ENCODE measurements at places on chromosomes 2 and 18.

- DNase-seq = no peak
Observed at GRCh38 chr2:199278099-199278498, 179.6 kb downstream of the SATB2 start.

DNA sequence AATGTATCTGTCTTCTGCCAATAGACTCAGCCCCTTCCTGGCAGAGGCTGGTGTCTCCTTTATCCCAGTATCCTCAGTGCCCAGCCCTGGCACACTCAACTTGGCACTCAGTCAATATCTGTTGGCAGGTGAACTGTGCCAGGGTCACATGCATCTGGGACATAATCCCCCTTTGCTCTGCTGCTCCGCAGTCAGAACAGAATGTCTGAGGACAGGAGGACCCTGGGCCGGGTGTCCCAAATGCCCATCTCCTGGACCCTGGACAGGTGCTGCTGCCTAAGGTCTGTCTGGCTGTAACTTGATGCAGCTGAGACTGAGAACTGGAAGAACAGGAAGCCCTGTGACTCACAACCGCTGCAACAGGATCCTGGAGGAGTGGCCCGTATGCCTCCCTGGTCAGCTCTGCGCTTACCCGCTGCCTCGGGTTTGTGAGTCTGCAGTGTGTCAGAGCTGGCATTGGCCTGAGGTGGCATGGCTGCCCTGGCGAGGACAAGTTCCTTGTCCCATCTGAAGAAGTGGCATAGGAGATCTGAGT is 11.4 kb downstream of the HK2 start:
- DNase-seq = peak; percentile 97

DNA sequence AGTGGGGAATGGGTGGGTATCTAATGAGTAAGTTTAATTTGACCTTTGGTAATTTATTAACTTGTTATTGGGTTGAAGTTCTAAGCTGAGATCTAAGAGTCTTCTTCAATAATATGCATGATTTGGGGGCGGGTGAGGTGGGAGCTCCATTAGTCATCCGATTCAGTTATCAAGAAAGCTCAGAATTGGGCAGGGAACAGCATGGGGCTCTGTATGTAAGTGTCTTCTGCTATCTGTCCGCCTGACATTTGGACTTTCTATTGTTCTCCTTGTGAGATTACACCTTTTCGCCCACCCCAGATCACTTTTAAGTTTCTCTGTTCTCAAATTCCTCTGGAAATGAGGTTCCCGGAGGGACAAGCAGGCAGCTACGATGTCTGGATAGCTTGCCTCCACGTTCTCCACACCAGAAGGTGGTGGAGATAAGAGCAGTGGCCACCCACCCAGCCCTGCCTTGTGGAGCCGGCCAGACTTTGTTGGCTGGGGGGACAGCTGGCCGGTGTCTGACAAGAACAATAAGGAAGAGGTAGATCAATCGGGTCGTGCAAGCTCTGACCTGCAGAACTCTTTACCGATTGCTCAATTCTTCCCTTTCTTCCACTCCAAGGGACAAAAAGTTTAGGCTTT is 75.5 kb upstream of the GATA6 start:
- DNase-seq = no peak

DNA sequence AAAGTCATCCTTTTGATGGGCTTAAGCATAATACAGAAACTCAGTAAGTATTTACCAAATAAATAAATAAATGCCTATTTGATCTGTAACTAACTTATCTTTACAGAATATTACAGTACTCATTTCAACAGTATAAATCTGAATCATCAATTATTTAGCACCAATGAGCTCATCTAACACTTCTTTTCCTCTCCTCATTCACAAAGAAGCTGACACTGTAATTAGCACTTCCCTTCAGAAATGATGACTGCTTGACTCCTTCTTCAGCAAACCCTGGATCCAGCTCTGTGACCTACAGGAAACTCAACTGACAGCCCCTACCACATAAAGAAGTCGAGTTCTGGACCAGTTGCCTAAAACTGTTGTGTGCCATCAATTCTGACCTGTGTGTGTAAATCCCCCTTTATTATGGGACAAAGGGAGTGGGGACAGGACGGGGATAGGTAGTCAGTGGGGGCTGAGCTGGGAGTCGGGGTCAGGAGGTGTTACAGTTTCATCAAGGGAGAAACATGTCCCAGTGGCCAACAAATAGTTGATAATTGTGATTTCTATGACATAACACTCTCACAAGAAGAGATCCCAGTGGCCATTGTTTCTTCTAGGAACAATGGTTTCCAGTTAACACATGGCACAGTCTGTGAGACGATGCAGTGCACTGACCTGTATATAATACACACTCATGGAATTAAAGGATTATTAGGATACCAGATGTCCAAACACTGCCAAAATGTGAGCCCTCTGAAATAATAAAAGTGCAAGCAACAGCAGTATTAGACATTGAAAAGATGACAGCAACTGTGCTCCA is 68.7 kb downstream of the STK39 start:
- DNase-seq = no peak

DNA sequence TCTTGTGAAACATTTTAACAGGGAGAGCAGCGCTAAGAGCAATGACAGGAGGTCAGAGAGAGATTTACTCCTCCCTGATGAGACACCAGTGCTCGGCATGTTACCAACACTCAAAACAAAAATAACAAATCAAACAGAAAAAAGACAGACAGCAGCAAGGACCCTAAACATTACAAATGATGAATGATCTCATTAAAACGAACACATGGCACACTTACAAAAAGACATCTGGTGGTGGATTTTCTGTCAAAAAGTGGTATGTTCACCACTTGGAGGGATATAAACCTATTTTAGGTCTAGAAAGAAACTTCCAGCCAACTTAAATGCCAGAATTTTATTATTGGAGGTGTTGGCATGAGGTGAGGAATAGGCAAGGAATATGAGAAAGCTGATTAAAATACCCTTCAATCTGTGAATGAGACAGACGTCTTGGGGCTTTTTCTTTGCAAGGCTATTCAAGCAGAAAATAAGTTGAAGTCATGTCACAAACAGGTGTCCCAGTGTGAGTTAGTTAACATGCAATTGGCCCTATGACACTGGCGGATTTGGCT is 112.8 kb downstream of the PRELID3A start:
- no peak for DNase-seq

- DNase-seq = no peak
Observed at GRCh38 chr18:43389163-43389562, 111.9 kb upstream of the SYT4 start.

DNA sequence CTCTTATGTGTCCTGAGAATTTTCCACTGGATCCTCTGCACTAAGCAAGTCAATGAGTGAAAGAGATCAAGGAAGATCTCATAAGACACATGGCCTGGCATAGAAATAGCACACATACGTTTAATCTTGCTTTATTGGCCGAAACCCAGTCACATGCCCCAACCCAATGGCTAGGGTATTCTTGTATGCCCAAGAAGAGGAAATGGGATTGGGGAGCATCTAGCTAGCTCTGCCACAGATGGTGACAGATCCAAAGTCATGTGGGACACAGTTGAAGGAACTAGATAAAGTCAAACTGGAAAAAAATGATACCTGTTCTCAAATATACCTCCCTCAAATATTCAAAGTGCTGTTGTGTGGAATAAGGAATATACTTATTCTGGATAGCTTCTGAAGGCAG is 74.7 kb downstream of the CD28 start:
- no peak for DNase-seq

DNA sequence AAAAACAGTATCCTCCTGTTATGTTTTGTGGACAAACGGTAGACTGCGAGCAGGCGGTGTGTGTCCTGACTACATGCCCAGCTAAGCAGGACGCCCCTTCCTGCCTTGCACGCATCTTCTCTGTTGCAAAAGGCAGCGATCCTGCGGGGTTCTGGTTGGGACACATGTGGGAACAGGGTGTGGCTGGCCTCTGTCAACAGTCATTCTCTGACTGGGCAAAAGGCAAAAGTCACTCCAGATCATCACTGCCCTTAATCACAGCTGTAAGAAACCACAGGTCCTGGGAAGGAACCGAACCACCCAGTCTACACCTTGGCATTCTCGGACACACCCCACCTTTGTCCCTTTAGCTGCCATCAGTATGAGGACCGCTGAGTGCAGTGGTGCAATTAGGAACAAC is 44.3 kb upstream of the TMEM87B start:
- peak; percentile 85 for DNase-seq

DNA sequence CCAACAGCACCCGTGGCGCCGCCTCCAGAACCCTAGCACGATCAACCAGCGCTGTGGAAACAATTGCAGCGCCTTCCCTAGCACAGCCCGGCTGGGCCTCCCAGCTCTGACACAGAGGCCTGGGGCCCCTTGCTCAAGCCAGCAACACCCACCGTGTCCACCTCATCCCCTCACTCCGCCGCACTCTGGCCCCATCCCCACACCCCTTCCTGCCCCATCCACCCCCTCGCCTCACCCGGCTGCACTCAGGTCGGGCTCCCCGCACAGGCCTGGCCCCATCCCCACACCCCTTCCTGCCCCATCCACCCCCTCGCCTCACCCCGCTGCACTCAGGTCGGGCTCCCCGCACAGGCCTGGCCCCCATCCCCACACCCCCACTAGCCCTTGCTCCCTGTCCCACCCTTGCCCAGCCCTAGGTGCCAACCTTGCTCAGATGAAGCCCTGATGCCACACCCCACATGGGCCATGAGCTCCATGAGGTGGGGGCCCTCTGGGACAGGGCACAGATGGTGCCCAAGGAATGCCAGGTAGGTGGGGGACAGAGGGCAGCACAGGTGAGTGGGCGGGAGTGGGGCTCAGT is 28.7 kb downstream of the KIF1A start:
- no peak for DNase-seq

DNA sequence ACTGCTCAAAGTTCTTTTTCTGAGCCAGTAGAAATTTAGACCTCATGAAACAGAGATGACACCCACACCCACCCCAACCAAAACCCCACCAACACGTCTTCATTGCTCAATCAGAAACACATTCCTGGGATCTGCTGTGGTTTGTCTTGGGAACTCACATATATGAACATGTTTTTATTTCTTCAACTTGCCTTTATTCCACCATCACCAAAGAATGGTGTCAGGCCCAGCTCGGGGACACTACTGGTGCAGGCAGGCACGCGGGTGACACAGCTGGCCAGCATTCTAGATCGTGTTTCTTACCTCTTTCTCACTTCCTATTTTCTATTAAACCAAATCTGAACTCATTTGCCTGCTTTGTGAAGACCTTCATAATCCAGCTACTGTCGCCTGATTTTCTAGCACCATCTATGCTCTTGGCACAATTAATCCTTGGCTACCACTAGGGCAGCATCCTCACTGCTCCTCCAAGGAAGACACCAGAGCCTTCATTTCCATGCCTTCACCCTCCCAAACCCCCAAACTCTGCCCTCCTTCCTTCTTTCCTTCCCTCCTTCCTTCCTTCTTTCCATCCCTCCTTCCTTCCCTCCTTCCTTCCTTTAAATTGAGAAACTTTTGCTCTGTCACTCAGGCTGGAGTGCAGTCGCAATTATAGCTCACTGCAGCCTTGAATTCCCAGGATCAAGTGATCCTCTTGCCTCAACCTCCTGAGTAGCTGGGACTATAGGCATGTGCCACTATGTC is 157.1 kb downstream of the BCL2 start:
- peak; percentile 70 for DNase-seq

- no peak for DNase-seq
Observed at GRCh38 chr2:181787310-181788048, 104.1 kb upstream of the ITPRID2 start.

GRCh38 chr2:85409845-85410583 is at the start of gene CAPG:
Gene CAPG (minus strand): TSS chr2:85410366. CDS start chr2:85402145, 8,221 bp downstream.
- DNase-seq = peak; percentile 80

DNA sequence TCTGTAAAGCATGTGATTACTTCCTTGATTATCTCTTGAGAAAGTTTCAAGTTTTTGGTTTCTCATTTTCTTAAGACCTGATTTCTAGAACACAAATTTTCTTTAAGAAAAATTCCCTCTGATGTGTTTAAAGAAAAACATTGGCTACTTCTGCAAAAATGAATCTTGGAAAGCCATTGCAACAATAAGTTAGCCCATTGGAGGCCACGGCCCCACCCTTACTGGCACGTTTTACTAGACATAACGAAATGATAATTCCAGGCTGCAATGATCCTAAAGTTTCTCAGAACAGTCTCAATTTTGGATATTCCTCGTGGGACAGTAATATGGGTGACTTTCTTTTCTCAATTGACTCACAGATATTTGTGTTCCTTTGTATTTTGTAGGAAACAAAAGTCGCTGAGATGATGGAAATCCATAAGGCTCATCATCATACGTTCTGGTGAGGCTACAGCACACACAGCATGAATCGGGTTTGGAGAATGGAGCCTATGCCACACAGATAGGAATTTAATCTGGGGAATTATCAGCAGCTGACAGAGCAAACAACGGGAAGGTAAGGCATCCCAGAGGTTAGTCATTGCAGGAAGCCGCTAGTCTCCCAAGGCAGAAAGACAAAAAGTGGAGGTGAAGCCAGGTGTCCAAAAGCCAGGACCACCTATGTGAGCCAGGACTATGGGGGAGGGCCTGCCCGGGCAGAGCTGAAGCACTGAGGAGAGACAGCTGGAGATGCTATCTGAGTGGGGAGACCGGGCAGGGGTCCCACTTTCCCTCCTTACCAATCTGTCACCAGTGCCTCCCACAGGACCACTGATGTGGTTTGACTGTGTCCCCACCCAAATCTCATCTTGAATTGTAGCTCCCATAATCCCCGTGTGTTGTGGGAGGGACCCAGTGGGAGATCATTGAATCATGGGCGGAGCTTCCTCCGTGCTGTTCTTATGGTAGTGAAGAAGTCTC is 35.9 kb downstream of the SOWAHC start:
- no peak for DNase-seq

GRCh38 chr2:198712485-198712884 is 745.3 kb downstream of the SATB2 start:
- no peak for DNase-seq

GRCh38 chr18:67243799-67244587 is 272.5 kb downstream of the DSEL start:
- no peak for DNase-seq

- no peak for DNase-seq
Observed at GRCh38 chr2:27587025-27587424, 4.2 kb downstream of the ZNF512 start.

DNA sequence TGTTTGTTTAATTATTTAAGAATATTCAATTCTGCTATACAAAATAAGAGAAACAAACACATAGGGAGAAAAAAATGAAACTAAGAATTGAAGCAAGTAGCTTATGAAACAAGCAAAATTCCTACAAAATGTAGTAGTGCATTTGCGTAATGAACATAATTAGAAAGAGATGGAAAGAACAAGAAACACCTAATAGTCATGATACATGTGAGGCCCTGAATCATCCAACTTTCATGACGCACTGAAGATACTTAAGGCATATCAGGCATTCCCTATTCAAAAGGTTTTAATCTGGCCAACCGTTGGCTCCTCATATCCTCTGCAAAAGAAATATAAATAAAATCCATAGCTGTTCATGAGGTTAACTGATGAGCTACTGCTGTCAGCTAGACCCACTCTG is 14.5 kb upstream of the NAB1 start:
- peak; percentile 21 for DNase-seq

GRCh38 chr2:74817304-74817675 is 16.6 kb upstream of the HK2 start:
- DNase-seq = peak; percentile 76

GRCh38 chr18:2471523-2471922 is 99.8 kb downstream of the METTL4 start:
- no peak for DNase-seq

- no peak for DNase-seq
Observed at GRCh38 chr2:16960579-16960978, 294.9 kb upstream of the CYRIA start.

Measured in CD14-positive monocyte (primary cell).